SK-N-MC (cell line): ENCODE measurements at places on chromosomes 2 and 18.

DNA sequence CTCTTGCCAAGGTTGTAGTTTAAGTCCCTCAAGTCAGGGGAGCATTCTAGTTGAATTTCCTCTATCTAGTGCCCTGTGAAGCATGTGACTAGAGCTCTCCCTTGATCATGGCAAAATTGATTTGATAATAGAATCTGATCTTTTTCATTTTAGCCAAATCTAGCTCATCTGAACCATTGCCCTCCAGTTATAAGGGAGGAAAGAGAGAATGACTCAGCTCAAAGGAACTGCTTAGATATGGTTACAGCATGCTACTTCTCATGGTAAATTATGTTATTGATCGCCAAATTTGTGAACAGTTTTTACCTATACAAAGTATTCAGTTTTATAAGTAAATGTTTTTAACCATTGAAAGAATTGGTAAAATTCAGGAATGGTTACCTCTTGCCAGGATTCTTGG is 100.8 kb downstream of the GPR39 start:
- DNase-seq = no peak

DNA sequence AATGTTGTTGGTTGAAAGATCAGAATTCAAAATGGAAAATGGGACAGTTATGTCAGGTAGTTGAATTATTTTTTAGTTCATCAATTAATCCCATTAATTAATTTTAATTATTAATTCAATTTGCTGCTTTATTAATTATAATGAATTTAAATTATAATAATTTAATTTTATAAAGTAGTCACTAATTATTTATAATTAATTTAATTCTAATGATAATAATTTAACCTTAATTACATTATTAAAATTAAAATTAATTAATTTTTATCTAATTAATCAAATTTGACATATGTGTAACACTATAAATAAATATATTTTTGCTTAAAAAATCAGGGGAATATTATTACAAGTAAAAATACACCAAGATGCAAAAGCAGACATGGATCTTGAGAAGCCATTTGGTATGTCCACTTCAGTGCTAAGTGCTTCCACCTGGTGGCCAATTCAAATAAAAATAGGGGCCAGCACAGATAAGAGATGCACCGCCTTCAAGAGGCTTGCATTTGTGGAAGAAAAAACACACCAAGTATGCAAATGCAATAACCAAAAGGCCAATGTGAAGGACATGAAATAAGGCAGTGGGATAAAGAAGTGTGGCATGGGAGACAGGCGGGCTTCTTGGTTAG is 73.2 kb downstream of the MBP start:
- DNase-seq = peak; percentile 10

DNA sequence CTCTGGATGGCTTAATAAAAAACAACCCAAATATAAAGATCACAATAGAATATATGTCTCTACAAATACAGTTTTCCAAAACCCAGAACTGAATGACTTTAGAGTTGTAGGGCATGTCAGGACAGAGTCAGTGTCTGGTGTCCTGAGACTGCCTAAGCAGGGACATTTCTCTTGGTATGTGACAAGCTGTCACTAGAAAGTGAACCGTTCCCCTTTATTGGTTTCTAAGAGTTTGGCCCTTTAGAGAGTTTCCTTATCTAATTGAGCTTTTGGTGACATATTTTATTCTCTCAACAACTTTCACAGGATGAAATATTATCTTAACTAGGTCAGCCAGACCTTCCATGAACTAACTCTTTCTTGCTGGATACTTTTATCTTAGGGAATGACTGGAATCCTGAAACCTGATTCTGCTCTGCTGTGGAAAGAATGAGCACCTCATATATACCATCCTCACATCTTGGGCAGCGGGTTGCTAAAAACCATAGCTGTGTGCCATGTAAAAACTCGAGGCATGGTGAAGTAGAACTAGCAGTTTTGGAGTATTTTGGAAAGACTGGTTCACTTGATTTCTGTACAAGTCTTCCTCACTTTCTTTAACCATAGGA is 54.8 kb downstream of the CAVIN2 start:
- no peak for DNase-seq

DNA sequence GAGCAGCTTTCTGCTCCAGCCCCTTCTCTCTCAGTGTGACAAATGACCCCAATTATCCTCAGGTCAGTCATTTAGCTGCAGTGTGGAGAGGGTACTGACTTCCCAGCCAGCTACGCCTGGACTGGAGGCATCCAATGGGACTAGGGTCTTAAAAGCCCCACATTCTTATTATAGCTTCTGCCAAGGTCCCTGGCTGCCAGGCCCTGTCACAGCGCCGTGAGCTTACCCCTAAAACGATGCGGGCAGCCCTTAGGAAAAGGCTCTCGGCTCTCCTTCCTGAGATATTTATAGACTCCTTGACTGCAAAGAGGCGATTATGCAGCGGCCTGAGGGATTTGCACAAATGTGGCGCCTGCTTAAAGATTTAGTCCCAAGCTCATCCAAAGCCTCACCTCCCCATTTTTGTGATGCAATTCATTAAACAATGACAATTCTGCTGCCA is 69.2 kb upstream of the EDAR start:
- no peak for DNase-seq

DNA sequence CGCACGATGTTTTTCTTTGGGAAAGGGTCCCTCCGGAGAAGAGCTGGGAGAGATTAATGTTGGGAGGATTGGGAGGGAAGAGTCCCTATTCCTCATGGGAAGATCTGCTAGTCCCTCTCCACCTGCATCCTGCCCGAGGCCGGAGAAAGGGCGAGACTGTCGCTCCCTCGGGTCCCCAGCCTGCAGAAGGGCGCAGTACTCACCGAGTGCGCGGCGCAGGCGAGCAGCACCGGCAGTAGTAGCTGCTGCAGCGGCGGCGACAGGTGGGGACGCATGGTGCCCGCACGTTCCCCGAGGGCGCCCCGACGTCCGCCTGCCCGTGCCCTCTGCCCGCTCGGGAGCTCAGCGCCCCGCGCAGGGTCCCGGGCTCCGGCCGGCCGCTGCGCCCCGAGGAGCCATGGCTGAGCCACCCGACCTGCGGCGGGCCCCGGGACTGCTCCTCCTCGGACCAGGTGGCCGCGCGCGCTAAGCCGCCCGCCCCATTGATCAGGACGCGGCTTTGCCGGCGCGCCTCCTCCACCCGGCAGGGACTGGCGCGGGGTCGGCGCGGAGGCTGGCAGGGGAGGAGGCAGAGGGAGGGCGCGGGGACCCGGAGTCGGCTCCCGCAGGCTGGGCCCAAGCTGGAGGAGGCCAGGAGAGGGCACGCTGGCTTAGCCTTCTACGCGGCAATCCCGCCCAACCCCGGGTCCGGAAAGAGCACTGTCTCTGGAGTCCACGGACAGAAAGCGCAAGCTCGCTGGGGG is at the start of gene SCTR:
SCTR (minus strand) TSS at position 532 of the 743 bp plus-strand sequence; CDS start at position 275, 257 bp downstream.
- no peak for DNase-seq

GRCh38 chr2:226423498-226423960 is 376.1 kb downstream of the IRS1 start:
- no peak for DNase-seq

DNA sequence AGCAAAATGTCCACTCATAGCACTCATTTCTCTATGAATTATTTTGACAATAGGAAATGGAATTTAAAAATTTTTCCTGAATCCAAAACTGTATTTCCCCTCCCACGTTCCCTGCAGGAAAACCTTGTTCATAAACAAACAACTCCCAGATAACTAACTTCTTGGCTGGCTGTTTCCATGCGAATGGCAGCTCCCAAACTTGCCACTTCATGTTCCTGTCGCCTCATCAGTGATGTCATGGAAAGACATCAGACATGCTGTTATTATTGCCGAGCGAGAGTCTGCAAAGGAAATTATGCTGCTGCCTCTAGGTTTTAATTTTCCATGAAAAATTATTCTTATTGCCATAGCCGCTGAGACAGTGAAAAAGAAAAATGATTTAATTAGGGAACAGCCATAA is 117.0 kb upstream of the RIOK3 start:
- DNase-seq = no peak
